ENCODE measurements at places on chromosomes 11 and 22.
A peak's percentile ranks its signal among the peaks of the same experiment; 100 is the strongest.

DNA sequence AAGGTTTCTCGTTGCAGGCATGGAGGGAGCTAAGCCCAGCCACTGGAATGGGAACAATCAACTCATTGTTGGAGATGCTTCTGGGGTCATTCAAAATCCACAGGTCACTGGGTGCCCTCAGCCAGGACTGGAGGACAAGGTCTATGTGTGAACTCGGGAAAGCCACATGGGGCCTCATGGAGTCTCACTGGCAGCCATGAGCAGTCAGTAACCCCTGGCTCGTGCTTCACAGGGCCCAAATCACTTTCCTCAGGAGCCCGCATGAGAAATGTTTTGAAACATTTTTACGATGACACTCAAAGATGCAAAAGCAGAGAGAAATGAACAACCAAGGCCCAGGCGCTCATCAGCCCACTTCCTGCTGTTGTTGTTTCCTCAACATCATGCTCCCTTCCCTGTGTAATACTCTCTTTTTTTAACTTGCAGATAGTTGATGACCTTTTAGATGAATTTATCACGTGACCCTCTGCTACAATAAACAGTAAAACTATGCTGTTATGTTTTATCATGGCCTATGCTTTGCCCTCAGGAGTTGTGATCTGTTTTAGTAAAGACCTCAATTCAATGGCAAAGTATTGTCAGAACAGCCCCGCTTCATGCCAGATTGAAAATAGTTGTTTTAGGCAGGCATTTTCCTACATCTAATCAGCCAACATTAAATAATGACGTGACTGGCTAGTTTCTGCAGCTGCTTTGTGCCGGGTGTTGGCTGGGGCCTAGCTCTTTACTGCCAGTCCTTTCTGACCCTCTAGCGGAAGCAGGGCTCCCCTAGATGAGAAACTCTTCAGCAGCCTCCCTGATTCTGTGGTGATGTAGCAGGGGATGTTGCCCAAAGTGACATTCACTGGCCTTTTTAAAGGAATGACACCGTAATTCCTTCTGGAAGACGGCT is 39.7 kb downstream of the ADAMTS15 start:
- no peak for DNase-seq

GRCh38 chr11:109847621-109848020 is 245.6 kb upstream of the ZC3H12C start:
- no peak for DNase-seq

DNA sequence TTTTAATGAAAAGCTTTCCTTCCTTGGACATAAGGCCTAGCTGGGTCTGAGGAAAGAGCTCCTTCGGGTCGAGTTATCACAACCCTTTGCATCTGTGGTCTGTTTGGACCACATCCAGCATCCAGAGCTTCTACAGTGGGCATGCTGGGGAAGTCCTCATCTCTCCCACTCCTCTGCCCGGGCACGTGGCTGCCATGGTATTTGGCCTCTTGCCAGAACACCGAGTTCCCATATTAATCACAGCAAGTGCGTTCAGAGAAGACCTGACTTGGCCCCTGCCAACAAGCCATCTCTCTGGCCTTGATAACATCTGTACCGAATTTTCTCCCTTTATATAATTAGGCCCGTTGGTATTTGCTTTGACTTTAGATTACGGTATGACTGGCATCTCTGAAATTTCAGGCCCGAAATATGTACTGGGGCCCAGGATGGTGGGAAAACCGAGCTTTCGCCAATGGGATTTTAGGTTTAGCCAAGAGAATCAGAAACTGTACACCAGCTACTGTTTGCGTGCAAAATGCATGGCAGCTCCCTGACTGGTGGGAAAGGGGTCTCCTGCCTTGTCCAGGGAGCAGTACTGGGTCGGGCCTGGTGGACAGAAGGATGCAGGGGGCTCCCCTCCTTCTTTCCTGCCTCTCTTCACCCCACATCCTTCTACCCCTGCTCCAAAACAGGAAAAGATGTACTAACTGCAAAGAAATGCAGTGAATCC is 90.0 kb downstream of the MICAL2 start:
- no peak for DNase-seq

DNA sequence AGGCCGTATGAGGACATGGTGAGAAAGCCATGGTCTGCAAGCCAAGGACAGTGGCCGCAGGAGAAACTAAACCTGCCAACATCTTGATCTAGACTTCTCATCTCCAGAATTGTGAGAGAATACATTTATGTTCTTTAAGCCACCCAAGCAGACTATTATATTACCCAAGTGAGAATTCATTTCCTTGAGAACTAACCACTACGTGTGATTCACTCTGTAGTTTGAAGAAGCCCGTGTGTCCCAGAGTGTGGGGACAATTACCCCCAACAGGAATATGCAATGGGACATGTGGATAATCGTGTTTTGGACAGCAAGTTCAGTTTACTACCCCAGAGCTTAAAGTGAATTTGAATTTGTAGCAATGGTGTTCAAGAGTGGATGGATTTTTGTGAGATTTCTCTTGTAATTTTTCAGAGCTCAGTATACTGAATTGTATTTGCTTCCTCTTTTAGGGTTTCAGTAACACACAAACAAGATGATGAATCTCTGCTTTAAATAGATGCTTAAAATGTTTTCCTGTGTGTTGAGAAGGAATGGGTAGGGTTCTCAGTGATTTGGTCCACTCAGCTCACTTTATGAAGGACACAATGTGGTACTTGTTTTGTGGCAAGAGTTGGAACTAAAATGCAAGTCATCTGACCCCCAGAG is 100.0 kb upstream of the ARHGAP20 start:
- DNase-seq = no peak

- no peak for DNase-seq
These were observed 24.1 kb downstream of the ZNRF3 start for GRCh38 chr22:28907311-28908008.

GRCh38 chr22:29092243-29092642 is 19.4 kb downstream of the KREMEN1 start:
- no peak for DNase-seq

DNA sequence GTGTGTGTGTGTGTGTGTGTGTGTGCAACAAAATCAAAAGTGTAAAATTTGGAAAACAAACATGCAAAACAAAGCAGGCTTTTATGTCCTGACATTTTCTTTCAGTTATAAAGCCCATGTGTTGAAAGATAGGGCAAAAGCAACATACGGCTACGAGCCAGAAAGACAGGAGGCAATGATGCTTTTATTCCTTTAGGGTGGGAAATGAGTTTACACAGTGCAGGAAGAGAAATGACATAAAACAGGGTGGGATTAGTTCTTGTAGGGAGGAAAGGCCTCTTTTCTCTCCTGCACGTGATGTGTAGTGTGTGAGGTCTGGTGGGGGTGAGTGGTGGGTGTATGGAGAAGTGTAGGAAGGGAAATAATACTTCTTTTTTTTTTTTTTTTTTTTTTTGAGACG is 29.4 kb downstream of the IL18 start:
- DNase-seq = no peak

GRCh38 chr22:36469094-36469710 is 12.2 kb downstream of the TXN2 start:
- no peak for DNase-seq

DNA sequence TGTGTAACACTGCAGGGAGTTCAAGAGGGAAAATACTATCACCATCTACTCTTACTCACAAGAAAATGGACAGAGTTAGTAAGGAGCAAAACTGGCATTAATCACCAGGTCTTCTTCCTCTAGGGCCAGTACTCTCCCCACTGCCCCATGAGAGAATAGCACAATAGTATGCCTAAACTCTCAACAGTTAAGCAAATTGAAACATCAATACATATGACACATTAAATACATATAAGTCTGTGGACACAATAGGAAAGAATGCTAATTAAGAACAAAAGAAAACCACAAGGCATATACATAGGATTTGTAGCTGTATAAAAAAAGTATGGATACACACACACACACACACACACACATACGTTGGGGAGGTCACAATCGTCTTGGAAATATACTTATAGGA is 197.9 kb upstream of the BDNF start:
- DNase-seq = no peak

DNA sequence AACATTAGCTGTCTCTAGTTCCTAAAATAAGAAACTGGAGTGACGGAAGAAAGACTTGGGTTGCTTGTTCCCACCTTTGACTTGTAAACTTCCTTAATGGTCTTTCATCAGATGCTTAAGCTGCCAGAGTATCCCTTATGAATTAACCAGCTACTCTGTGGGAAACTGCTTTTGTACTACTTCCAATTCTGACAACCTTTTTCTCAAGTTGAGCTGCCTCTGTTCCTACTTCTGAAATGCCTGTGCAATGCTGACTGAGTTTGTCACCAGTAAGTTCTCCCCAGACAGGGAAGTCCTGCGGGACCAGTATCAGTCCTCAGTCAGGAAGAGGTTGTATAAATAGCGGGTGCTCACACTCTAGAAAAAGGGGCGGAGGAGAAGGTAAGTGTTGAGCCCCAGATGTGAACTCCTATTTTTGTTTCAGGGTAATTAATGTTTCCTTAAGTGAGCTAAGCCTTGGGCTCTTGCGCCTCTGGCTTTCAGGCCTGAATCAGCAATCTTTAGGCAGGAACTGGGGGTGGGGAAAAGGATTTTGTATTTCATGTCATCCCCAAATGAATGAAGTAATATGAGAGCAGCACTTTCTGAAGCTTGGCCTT is 67.2 kb downstream of the CECR2 start:
- no peak for DNase-seq

- DNase-seq = no peak
These were observed 352.4 kb downstream of the BRD1 start for GRCh38 chr22:49475253-49475652.

DNA sequence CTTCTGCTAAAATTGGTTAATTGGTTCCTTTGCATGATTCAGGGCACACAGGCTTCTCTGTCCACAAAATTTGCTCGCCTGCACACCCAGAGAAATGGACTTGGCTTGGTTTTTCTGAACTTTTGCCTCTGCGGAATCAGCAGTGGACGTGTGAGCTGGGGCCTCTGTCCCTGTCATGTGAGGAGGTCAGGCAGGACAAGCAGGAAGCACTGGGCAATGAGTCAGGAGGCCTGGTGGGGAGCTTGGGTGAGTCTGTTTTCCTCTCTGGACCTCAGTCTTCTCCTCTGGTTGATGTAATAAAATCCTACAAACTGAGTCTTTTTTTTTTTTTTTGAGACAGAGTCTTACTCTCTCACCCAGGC is 10.4 kb upstream of the CELSR1 start:
- no peak for DNase-seq

- DNase-seq = no peak
These were observed 48.3 kb downstream of the PIK3C2A start for GRCh38 chr11:17159441-17159840.

GRCh38 chr22:30386960-30387827 is at the start of gene RNF215:
TSS of gene RNF215 (minus strand) at chr22:30387411. CDS start at chr22:30387313, 98 bp downstream.
- DNase-seq = peak; percentile 77

- no peak for DNase-seq
These were observed 32.1 kb upstream of the GNB1L start for GRCh38 chr22:19886605-19887255.

DNA sequence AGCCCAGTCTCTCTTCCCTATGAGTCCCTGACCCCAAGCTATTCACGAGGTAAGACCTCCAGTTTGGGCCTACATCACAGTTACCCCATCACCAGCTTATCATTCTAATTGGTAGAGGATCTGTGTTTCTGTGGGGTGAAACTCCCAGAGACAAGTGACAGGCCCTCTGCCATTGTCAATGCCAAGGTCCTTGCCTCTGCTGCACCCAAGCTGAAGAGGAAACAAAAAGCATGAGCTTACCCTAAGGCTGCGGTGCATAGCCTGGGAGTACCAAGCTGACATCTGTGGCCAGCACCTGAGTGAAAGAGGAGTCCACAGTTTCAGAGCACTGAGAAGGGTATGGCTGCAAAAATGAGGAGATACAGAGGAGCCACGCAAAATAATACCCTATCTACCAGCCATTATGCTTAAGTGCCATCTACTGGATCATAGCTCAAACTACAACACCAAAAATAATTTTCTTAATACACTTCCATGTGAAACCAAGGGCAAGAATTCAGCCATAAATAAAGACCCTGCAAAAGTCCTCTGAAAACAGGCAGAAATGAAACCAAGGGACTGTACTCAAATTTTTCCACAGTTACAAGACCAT is 62.3 kb upstream of the ANO5 start:
- DNase-seq = no peak

GRCh38 chr22:45775062-45775461 is 103.4 kb downstream of the ATXN10 start:
- no peak for DNase-seq

GRCh38 chr22:44557064-44557748 is 59.2 kb upstream of the RTL6 start:
- DNase-seq = no peak

DNA sequence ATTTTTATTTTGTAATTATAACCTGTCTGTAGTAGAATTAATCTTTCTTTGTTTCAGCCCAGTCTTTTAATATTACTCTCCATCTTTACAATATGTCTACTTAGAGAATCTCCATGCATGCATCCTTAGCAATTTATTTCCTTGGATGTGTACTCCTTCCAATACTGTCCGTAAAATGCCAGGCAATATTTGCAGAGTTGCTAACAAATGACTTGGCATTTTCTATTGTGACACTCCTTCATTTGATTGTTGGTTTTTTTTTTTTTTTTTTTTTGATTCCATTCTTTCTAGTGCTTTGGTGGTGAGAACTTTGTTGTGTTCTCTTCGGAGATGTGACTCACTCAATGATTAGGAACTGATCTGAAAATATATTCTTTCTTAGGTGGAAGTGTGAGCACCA is 220.3 kb downstream of the CNTN5 start:
- no peak for DNase-seq

Data from effector memory CD8-positive, alpha-beta T cell (primary cell).